ENCODE measurements at places on chromosomes 1 and 21.

GRCh38 chr1:182953826-182954225 is 860 bp upstream of the SHCBP1L start:
- no peak for DNase-seq

DNA sequence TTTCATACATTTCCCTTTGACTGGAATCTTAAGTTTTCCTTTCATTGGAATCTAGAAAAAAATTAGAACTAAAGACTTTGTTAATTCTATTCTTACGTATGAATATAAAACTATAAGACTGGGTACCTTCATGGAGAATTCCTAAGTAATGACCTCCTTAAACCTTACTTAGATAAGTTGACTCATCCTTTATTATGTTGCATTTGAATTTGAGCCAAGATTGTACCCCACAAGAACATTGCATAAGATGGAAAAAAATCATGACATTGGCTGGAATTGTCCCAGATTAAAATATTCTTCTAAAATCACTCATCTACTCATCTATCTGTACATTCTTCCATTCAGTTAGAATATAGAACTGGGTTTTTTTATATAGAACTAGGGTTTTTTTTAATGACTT is 137.4 kb downstream of the C1orf21 start:
- DNase-seq: no peak

GRCh38 chr21:45987121-45987711 is 5.6 kb downstream of the COL6A1 start:
- no peak for DNase-seq

- DNase-seq: no peak
Measured at GRCh38 chr1:9755441-9755995, 68.2 kb downstream of the CLSTN1 start.

DNA sequence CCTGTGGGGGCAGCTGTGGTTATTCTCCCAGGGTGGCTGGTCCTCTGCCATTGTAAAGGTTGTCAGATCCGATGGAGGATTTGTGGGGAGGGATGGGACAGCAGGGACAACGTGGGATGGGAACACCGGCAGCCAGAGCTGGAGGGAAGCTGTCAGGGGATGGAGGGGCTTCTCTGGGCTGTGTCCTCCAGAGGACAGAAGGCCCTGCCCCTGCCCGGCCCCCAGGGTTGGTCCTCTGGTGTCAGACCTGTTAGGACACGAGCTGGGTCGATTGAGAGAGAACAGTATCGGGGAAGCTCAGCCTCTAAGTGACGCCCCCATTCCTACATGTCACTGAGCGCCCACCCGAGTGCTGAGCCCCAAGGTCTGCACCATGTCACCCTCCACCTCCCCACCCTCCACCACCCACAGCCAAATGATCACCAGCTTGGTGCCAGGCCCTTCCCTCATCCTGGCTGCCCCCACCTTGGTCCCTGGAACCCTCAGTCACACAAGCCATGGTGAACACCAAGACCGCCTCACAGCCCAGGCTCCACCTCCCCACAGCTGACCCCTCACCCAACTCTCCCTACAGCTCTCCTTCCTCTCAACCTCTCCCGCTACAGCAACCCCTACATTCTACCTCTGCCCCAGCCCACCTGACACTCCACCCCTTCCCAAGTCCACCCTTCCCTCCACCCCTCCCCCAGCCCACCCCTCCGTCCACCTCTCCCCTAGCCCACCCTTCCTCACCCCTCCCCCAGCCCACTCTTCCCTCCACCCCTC is 244.4 kb downstream of the MATN1 start:
- DNase-seq: no peak
